ENCODE measurements at places on chromosomes 12 and 14. TPM values are rescaled to one million over a fixed set of nuclear protein-coding genes. Genes with fewer than 3 reads are reported as not detected.

Gene BRI3BP
- 5.1 TPM for total RNA-seq

Gene GOLGA3
- 97.0 TPM for total RNA-seq

Gene MED13L
- 243 TPM for total RNA-seq

Gene TNS2
- 85.7 TPM for total RNA-seq

Gene SVOP
- total RNA-seq, result under 0.01 TPM

Gene RIPK3
- 180 TPM for total RNA-seq

Gene ZBTB42
- 2.6 TPM for total RNA-seq

Gene BCL2L14
- total RNA-seq, result not detected

Gene ABHD12B
- not detected for total RNA-seq

Gene KCNJ8
- total RNA-seq, result 0.22 TPM

Gene GNB3
- 4.3 TPM for total RNA-seq

Gene NINJ2
- total RNA-seq, result 5.6 TPM

Gene KLHL33
- total RNA-seq, result 0.13 TPM

Gene CCND2
- 25.3 TPM for total RNA-seq

Gene HCAR1
- 0.22 TPM for total RNA-seq

Gene HELB
- 4.7 TPM for total RNA-seq

Gene SLC10A1
- not detected for total RNA-seq

Gene ARHGEF40
- total RNA-seq, result 30.7 TPM

Gene ITGA5
- 294 TPM for total RNA-seq

Gene KCNH3
- total RNA-seq, result under 0.01 TPM

Gene MTRFR
- total RNA-seq, result 11.5 TPM

Gene OTOGL
- total RNA-seq, result 0.11 TPM

Gene NRIP2
- 0.26 TPM for total RNA-seq

Gene SLC2A3
- total RNA-seq, result 140 TPM

Gene IQSEC3
- 0.65 TPM for total RNA-seq

Gene RNASE3
- total RNA-seq, result not detected

Gene CMKLR1
- 121 TPM for total RNA-seq

Gene SMIM41
- total RNA-seq, result 0.39 TPM

Gene KRT82
- not detected for total RNA-seq

Gene CHD8
- total RNA-seq, result 57.4 TPM

Gene ZNF605
- total RNA-seq, result 22.5 TPM

Gene OR4N2
- not detected for total RNA-seq

Gene OAS3
- 15.7 TPM for total RNA-seq

Gene C14orf119
- total RNA-seq, result 45.7 TPM

Gene MYO1H
- not detected for total RNA-seq
